ENCODE measurements at places on chromosomes 5 and 9.

DNA sequence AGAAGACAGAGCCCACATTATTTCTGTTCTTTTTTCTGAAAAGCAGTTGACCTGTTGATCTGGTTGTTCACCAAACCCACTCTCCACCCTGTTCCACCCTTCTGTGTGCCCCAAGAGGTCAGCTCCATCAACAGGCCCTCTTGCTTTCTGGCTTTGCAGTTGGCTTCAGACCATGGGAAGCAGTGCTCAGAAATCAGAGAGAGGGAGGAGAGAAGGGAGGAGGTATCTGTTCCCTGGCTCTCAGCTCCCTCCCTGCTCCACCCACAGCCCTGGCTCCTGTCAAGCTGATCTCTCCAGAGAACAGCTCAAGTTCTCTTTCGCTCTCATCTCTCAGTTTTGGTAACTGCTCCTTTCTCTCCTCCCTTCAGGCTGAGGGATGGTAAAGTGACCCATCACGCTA is 144.2 kb upstream of the RAI14 start:
- DNase-seq: no peak

DNA sequence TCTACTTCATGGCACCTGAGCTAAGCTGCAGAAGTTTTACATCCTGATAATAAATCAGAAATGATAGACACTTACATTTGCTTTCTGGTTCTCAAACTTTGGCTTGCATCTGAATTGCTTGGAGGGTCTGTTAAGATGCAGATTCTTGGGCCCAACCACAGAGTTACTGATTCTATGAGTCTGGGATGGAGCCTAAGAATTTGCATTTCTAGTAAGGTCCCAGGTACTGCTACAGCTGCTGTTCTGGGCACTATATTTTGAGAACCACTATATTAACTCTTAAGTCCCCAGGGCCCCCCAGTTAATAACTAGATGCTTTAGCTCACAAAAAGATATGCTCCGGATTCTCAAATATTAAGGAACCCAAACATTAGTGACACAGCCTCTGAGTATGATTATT is 69.8 kb upstream of the DAB2 start:
- no peak for DNase-seq

- no peak for DNase-seq
These were observed 13.7 kb upstream of the ARAP3 start for GRCh38 chr5:141695627-141696215.

DNA sequence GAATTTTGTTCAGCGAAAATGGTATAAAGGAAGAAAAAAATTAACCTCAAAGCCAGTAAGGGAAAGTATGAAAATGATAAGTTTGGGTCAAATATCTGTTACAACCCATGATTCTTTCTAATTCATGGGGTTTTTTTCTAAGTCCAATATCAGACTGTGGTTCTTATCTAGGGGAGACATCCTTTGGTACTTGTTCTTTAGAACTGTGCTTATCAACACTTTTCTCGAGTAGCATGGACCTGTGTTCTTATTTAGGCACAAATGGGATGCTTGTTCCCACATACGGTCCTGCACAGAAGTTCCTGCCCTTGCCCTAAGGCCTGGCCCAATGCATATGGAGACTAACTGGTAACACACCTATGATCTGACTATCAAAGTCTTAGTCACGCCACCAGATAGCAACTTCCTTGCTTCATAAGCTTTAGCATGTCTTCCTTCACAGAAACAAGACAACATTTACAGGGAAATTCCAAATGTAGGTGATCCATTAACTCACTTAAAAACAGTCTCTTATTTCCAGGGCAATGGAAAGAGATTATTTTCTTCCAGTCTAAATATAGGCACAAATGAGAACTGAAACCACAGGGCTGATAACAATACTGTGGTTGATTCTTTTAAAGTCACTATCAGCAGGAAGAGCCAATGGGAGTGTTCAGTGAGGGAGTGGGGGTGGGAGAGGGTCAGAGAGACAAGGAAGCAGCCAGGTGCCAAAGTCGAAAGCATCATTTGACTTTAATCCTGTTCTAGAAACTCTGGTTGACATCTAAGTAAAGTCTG is 268.8 kb upstream of the ANKRD55 start:
- DNase-seq: no peak

Data from activated naive CD8-positive, alpha-beta T cell treated with anti-CD3 and anti-CD28 coated beads for 36 hours (primary cell).